ENCODE measurements at places on chromosomes 7 and 10.
A peak's percentile ranks its signal among the peaks of the same experiment; 100 is the strongest.

GRCh38 chr7:22732556-22733126 lies 5.6 kb downstream of the IL6 start:
- DNase-seq = no peak

DNA sequence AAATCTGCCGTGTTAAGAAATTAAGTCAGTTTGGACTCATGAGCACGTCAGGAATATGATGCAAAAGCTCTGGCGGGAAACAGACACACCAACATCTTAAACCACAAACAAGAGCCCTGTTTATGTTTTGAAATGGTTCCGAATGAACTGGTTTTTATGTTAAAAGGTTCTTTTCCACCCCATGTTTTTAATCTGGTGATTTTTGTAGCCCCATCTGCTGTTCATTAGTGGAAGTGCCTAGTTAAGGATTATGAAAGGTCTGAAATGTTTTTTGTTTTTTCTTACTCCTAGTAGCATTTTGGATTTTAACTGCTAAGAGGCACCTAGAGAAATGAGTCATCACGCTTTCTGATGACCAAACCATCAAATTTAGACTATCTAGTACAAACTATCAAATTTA lies 404.1 kb upstream of the MKI67 start:
- no peak for DNase-seq

- DNase-seq = no peak
Observed at GRCh38 chr7:134966691-134967090, 19.6 kb upstream of the AGBL3 start.

DNA sequence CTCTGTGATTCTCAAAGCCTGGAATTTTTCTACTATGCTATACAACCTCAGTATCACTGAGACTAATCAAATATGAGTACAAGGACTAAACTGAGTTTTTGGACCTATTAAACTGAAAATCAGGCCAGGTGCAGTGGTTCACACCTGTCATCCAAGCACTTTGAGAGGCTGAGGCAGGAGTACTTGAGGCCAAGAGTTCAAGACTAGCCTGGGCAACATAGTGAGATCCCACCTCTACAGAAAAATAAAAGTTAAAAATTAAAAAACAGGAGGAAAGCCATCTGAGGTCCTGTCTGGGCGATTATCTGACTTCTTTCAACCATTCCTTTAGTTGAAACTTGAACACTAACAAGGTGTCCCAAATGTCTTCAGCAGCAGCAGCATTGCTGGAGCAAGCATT lies 7.0 kb downstream of the XRCC2 start:
- no peak for DNase-seq

DNA sequence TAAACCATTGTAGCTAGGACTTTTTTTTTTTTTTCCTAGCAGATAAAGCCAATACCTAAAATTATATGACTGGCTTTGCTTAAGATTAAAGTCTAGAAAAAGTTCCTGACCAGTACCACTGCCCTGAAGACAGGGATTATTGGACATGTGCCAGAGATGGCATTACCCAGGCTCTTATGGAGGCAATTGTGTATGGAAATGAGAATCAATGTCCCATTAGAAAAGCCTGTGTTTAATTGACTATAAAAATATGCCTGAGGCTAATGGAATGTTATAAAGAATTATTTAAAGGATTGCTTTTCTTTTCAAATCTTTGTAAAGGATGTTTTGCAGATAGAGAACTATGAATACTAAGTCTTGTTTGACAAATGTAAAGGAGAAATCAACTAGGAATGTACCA lies 196.7 kb downstream of the ANK3 start:
- no peak for DNase-seq

DNA sequence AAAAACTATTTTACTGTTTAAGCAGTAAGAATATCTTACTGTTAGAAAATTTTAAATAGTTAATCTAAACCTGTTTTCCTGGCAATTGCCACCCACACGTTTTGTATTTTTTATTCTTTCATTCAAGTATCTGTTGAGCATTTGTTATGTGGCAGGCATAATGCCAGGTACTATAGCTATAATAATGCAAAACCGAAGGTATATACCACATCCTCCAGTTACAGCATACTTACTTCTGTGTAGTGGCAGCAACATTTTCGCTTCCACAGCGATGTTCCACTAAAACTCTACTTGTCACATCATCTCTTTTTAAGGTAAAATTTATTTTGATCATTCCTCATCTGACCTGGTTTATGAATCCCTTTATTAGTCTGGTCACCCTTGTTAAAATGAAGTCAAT lies 30.0 kb downstream of the WASL start:
- no peak for DNase-seq

DNA sequence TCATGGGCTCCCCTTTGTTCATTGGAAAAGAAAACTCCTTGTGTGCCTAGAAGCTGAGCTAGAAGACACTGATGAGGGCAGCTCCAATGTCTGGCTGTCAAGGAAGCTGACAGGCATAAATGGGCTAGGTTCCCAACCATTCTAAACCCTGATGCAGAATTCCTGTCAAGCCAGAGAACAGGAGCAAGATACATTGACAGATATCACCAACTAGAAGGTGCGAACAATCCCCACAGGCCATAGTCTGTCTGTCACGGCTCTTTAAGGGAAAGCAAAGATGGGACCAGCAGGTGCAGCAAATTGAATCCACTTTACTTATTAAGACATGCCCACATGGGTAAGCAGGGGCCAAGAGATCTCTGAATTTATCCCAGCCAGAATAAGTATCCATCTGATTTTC lies 617.9 kb upstream of the POT1 start:
- DNase-seq = no peak

DNA sequence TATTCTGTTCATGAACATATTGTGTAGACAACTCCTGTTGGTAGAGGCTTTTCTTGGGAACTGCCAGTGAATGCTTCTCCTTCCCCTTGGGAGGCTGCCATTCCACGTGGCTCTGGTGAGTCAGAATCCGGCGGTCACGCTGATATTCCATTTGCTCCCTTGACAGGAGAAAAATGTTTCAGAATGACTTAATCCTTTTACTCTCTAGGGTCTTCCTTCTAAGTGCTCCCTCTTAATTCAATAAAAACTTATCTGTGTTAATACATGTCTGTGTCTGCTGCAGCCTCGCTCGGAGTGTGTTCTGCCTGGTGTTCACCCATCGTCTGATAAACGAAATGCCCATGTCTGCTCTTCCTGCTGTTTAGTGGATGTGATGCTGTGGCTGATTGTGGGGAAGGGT lies 278.6 kb downstream of the ARHGAP12 start:
- peak; percentile 91 for DNase-seq

DNA sequence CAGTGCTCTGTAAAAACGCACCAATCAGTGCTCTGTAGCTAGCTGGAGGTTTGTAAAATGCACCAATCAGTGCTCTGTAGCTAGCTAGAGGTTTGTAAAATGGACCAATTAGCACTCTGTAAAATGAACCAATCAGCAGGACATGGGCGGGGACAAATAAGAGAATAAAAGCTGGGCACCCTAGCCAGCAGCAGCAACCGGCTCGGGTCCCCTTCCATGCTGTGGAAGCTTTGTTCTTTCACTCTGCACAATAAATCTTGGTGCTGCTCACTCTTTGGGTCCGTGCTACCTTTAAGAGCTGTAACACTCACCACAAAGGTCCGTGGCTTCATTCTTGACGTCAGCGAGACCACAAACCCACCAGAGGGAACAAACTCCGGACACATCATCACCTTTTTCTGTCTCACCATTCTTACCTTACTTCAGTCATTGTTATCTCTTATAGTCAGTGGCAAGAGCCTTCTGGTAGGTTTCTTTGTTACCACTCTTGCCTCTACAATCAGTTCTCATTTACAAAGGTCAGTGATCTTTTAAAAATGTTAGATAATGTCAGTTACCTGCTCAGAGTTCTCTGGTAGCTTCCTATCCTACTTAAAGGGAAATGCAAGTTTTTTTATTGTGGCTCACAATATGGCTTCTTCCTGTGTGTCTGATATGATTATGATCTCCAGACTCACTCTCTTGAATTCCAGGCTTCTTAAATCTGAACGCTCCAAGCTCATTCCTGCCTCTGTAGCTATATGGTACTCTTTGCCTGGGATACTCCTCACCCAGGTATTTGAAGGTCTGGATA lies 4.5 kb downstream of the STAM start:
- no peak for DNase-seq

DNA sequence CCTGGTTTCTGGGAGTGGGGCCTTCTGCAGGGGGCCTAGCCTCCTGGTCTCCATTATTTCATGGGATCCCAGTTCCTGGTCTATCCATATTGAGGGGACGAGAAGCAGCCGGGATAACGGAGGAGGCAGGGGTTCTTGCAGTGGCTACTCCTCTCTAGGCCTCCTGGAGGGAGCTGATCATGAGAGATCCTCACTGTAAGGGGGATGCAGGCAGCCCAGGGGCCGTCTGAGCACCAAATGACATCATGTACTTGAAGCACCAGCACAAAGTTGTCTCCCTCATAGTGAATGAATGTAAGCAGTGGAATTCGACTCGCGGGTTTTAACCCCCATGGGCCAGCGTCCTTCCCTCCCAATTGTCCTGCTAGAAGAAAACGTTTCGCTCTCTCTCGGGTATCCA lies 964 bp upstream of the ADCY1 start:
- DNase-seq = peak; percentile 36

DNA sequence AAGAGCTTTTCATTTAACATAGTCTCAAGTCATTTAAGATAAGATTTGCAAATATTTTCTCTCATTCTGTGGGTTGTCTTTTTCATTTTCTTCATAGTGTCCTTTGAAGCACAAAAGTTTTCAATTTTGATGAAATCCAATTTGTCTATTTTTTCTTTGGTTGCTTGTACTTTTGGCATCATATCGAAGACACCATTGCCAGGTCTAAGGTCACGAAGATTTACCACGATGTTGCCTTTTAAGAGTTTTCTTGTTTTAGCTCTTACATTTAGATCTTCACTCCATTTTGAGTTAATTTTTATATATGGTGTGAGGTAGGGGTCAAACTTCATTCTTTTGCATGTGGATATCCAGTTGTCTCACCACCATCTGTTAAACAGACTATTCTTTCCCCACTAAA lies 34.7 kb downstream of the TMEM270 start:
- no peak for DNase-seq

- DNase-seq = no peak
Observed at GRCh38 chr10:127890832-127891334, 1.9 kb downstream of the CLRN3 start.

GRCh38 chr7:1933066-1933750 lies 263.1 kb downstream of the ELFN1 start:
- DNase-seq = no peak

GRCh38 chr7:11831736-11832495 lies at the start of gene THSD7A:
Gene THSD7A (minus strand): TSS chr7:11832198. CDS start chr7:11831946, 252 bp downstream.
- DNase-seq = no peak

GRCh38 chr10:43304687-43305333 lies 37.9 kb upstream of the RASGEF1A start:
- DNase-seq = no peak

DNA sequence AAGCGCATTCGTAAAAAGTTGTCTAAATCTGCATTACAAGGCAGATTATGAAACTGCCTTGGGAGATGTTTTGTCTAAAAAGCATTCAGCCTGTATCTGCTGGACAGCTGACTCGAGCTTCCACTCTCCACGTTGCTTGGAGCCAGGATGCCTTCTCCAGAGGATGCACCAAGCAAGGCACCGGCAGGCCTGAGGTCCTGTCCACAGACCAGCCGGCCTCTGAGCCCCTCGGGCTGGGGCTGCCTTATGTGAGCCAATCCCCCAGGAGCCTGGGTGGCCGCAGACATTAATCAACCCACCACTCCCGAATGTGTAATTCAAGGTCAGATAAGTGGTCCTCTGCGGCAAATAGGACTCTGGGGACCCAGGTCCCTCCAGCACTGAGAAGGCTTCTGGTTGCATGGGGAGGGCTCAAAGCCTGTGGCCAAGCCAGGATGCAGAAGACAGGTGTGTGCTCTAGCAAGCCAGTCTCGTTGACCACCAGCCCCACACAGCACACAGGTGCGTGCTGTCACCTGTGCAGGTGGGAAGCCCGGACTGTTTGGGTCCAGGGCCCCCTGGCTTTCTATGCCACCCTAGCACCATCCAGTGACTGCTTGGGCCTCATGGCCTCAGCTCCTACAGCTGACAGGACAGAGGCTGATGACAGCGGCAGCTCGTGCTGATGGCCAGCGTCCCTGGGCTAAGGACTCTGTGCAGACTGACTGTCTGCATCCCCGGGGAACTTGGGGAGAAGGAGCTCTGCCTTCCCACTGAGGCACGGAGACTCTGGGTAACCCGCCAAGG lies 4.8 kb upstream of the RET start:
- no peak for DNase-seq

- DNase-seq = no peak
Observed at GRCh38 chr7:25262586-25262985, 34.3 kb upstream of the NPVF start.

DNA sequence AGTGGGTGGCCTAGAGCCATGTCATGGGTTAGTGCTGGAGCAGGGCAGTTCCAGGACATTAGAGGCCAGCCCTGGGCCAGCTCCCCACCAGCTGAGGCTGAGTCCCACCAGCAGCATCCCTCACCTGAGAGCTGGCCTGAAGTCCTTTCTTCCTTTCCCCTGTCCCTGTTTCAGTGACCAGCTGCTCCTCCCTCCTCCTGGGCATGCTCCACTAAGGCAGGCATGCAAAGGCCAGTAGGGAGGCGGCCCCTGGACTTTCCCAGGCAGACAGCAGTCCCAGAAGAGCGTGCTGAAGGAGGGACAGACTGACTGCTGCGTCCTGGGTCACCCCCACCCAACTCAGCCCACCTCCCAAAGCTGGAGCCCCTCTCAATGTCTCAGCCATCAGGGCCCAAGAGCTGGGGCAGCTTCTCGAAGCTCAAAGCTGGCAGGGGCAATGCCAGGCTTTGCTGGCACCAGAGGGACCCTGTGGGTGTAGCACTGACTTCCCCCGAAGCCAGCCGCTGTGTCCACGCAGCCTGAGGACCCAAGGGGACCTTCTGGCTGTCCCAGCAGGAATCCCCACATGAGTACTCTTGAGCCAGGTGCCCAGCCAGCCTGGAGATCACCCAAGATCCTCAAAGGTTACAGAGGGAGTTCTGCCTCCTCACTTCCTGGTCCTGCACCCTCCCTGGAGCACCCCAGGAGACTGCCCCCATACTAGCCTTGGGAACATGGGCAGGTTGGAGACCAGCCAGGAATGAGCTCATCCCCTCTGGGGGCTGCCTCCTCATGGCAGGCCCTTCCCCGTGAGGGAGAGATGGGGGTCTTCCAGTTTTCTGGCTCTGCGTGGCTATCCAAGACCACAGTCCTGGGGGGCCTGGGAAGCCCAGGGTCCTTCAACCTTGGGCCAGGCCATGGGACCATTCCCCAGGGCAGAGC lies 35.2 kb upstream of the RET start:
- no peak for DNase-seq

- DNase-seq = no peak
Observed at GRCh38 chr7:132347858-132348257, 228.4 kb downstream of the PLXNA4 start.

GRCh38 chr10:78916227-78916626 lies 152.5 kb upstream of the ZMIZ1 start:
- DNase-seq = no peak

DNA sequence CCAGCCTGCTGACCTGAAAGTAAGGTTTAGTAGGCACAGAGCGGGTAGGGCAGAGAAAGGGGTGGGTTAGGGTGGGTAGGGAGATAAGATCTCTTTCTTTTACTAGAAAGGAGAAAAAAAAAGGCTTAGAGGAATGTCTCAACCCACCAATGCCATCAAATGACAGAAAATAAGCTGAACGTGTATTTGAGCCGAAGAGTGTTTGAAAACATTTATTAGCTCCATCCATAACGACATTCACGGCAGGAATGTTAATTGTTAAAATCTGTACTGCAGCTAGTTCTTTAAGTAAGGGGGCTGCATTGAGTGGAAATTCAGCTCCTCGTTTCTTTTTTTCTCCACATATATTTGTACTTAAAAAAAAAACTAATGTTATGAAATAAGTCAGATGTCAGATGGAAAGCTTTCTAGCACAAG lies 63.7 kb upstream of the ARID5B start:
- DNase-seq = no peak

Measured in coronary artery (tissue), 2 donors.